Progenitor cell of endocrine pancreas (in vitro differentiated cells): ENCODE measurements at places on chromosomes 6 and 20. TPM values are rescaled to one million over a fixed set of nuclear protein-coding genes. Genes with fewer than 3 reads are reported as not detected.

- H3K27me3 ChIP-seq = no peaks in the 10 kb centered on the region
- no peak for DNase-seq
- H3K36me3 ChIP-seq = peaks cover 2% of the 10 kb centered on the region
- peaks cover 33% of the 10 kb centered on the region for H3K4me1 ChIP-seq
Measured at GRCh38 chr6:16674801-16675392, 86.4 kb downstream of the ATXN1 start.

GRCh38 chr6:161373905-161374451, 100.1 kb upstream of the AGPAT4 start:
- peak; percentile 65 for DNase-seq
- H3K4me1 ChIP-seq = no peaks in the 10 kb centered on the region
- H3K27me3 ChIP-seq = peaks cover 6% of the 10 kb centered on the region
- no peaks in the 10 kb centered on the region for H3K36me3 ChIP-seq
- no peak overlapping the region for H3K4me3 ChIP-seq
- no peak overlapping the region for H3K27ac ChIP-seq

- peaks cover 18% of the 10 kb centered on the region for H3K4me1 ChIP-seq
- no peak for DNase-seq
- H3K36me3 ChIP-seq = peaks cover 5% of the 10 kb centered on the region
- no peak overlapping the region for H3K4me3 ChIP-seq
- H3K27me3 ChIP-seq = no peaks in the 10 kb centered on the region
- H3K27ac ChIP-seq = no peak overlapping the region
Measured at GRCh38 chr6:166987930-166988329, 11.3 kb upstream of the CEP43 start.

GRCh38 chr6:87322304-87323212, at the start of gene SMIM8:
Gene SMIM8 (plus strand): TSS chr6:87322588. CDS start chr6:87337032, 14,444 bp downstream.
- peak within 1 kb of the TSS; percentile 92 for H3K4me3 ChIP-seq
- H3K36me3 ChIP-seq = peaks cover 9% of the 10 kb centered on the region
- peaks cover 4% of the 10 kb centered on the region for H3K4me1 ChIP-seq
- H3K27me3 ChIP-seq = no peaks in the 10 kb centered on the region

DNA sequence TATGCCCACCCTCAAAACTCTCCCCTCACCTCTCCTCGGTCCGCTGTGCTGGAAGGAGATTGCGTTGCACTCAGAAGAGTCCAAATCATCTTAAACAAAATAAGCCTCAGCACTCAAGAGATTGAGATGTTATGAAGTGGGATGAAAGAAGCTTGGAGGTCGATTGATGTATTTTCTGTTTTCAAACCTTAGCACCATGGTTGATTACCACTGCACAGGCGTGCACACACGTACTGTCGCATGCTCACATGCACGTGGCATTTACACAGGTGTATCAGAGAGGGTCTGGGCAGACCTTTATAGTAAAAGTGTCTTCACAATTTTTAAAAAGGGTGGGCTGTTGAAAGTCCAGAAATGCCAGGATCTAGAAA, 612 bp upstream of the AGPAT4 start:
- H3K27ac ChIP-seq = peak overlapping the region; percentile 97
- peaks cover 25% of the 10 kb centered on the region for H3K4me1 ChIP-seq
- no peaks in the 10 kb centered on the region for H3K27me3 ChIP-seq
- peaks cover 7% of the 10 kb centered on the region for H3K36me3 ChIP-seq

MAPK13 gene
- total RNA-seq = 41.2 and 42.9 TPM in 2 replicates

DBNDD2 gene
- 22.0 and 23.2 TPM in 2 replicates for total RNA-seq

DNA sequence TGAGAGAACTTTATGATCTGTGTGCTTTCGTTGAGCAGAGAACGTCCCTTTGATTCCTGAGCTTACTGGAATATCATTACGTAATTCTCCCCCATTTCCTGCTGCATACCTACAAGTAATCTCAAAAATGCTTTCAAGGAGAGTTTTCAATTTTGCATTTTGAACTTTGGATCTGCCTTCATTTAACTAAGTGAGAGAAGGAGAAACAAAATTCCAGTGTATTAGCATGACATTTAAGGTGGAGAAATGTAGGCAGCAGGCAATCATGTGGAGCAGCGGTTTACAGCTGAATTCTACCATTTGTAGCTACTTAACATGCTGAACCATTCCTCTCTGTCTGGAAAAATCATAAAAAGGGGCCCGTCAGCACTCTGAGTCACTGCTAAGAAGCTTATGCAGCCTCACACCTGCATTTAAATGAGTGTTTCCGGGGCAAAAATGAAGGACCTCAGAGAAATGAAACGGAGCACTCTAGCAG, 451.5 kb downstream of the PLCB1 start:
- H3K36me3 ChIP-seq = no peaks in the 10 kb centered on the region
- H3K4me1 ChIP-seq = no peaks in the 10 kb centered on the region
- H3K4me3 ChIP-seq = no peak overlapping the region

GRCh38 chr6:116562614-116563013, 8.7 kb upstream of the RWDD1 start:
- H3K27ac ChIP-seq = peak overlapping the region; percentile 79
- H3K4me1 ChIP-seq = peaks cover 7% of the 10 kb centered on the region
- no peak overlapping the region for H3K4me3 ChIP-seq
- no peak for DNase-seq

HLA-DQA1 gene
- not detected in 2 replicates for total RNA-seq

DNA sequence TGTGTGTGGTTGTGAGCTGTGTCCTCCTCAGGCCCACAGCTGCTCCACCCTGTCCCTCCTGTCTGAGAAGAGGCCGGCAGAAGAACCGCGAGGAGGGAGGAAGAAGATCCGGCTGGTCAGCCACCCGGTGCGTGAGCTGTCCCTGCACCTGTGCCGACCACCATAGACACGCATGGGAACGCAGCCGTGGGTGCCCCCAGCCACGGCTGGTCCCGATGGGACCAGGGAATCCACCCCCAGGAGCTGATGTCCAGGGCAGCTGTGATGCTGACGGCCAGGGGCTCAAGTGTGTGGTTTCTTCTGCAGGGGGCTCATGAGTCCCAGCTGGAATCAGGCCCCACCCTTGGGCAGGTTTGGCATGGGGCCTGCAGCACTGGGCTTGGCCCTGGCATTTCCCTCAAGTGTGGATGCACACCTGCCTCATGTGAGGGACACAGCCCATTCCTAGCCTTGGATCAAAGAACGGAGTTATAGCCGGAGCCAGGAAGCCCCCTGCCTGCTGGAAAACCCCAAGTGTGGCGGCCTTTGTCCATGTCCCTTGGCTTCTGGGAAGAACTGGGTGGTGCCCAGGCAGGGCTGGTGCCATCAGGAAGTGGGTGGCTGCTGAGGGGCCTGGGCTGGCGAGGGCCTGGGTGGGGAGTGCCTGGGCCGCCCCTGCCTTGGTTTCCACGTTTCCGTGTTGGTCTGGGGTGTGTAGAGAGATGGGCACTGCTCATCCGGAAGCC, 4.6 kb upstream of the TNFRSF6B start:
- no peak for DNase-seq
- H3K36me3 ChIP-seq = peaks cover 2% of the 10 kb centered on the region
- peak overlapping the region; percentile 52 for H3K27ac ChIP-seq
- H3K27me3 ChIP-seq = no peaks in the 10 kb centered on the region
- H3K4me3 ChIP-seq = no peak overlapping the region

GRCh38 chr20:24164360-24164759, 175.8 kb upstream of the GGTLC1 start:
- H3K27me3 ChIP-seq = peaks cover 3% of the 10 kb centered on the region
- no peaks in the 10 kb centered on the region for H3K36me3 ChIP-seq
- H3K4me3 ChIP-seq = no peak overlapping the region
- no peak overlapping the region for H3K27ac ChIP-seq
- DNase-seq = no peak
- H3K4me1 ChIP-seq = peaks cover 4% of the 10 kb centered on the region

CCDC170 gene
- total RNA-seq = 0.22 TPM in 1 of 2 replicates, not detected in the other

DNA sequence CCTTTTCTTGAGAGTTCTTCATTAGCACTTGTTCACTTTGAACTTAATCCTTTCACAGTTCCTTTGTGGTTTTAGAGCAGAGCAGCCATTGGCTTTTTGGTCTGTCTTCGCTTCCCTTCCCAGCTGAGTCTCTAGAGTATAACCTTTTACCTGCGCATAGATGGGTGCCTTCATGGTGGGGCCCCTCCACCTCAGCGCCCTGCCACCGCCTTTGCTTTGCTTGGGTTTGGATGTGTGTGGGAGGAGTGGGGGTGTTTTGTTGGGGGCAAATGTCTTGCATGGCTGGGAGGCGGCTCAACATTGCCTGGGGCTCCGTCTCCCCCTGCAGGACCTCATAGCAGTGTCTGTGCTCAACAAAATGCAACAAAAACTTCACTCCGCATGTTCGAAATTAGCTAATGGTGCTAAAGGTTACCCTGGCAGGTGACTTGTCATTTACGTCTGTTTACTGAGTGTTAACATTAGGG, 11.9 kb downstream of the PYGB start:
- H3K4me3 ChIP-seq = no peak overlapping the region
- H3K27me3 ChIP-seq = no peaks in the 10 kb centered on the region
- H3K36me3 ChIP-seq = peaks cover 47% of the 10 kb centered on the region
- no peaks in the 10 kb centered on the region for H3K4me1 ChIP-seq

GRCh38 chr20:62655282-62656196, 13.2 kb downstream of the SLCO4A1 start:
- no peak overlapping the region for H3K27ac ChIP-seq
- peaks cover 8% of the 10 kb centered on the region for H3K4me1 ChIP-seq
- no peaks in the 10 kb centered on the region for H3K36me3 ChIP-seq
- no peak for DNase-seq
- no peak overlapping the region for H3K4me3 ChIP-seq
- H3K27me3 ChIP-seq = no peaks in the 10 kb centered on the region

- no peak overlapping the region for H3K27ac ChIP-seq
- DNase-seq = no peak
- H3K27me3 ChIP-seq = no peaks in the 10 kb centered on the region
- H3K36me3 ChIP-seq = peaks cover 40% of the 10 kb centered on the region
- H3K4me3 ChIP-seq = no peak overlapping the region
Measured at GRCh38 chr6:158418501-158418900, 106.2 kb downstream of the TULP4 start.

GRCh38 chr6:13710552-13711323, 897 bp downstream of the RANBP9 start:
- H3K27me3 ChIP-seq = no peaks in the 10 kb centered on the region
- H3K4me3 ChIP-seq = peak overlapping the region; percentile 87
- peaks cover 4% of the 10 kb centered on the region for H3K36me3 ChIP-seq
- DNase-seq = peak; percentile 45
- peaks cover 31% of the 10 kb centered on the region for H3K4me1 ChIP-seq

GRCh38 chr6:150600010-150600300, 270 bp downstream of the PLEKHG1 start:
- H3K4me3 ChIP-seq = no peak overlapping the region
- peaks cover 16% of the 10 kb centered on the region for H3K4me1 ChIP-seq
- DNase-seq = no peak
- peaks cover 21% of the 10 kb centered on the region for H3K27me3 ChIP-seq
- no peak overlapping the region for H3K27ac ChIP-seq

DNA sequence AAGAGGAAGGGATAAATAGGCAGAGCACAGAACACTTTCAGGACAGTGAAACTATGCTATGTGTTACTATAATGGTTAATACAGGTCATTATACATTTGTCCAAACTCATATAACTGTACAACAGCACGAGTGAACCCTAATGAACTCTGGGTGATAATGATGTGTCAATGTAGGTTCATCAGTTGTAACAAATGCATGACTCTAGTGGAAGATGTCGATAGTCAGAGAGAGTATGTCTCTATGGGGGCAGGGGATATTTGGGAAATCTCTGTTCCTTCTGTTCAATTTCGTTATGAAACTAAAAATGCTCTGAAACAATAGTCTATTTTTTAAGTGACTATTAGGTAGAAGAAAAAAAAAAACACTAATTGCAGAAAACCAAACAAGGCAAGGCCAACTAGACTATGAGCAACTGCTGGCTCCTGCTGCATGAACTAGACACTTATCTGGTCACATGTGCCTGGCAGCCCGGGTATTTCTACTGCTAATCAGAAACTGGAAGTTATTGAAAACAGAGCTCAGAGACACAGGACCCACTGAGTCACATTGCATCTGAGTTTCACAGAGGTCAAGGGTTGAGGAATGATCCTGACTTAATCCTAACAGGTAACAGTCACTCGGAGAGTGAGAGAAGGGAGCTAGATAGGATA, 97.9 kb downstream of the ISM1 start:
- H3K4me3 ChIP-seq = no peak overlapping the region
- peaks cover 9% of the 10 kb centered on the region for H3K27me3 ChIP-seq
- H3K36me3 ChIP-seq = peaks cover 1% of the 10 kb centered on the region
- H3K27ac ChIP-seq = no peak overlapping the region

- H3K27me3 ChIP-seq = no peaks in the 10 kb centered on the region
- peaks cover 8% of the 10 kb centered on the region for H3K36me3 ChIP-seq
- H3K4me3 ChIP-seq = no peak overlapping the region
- no peak for DNase-seq
- H3K27ac ChIP-seq = peak overlapping the region; percentile 12
Measured at GRCh38 chr6:144319211-144319610, 34.1 kb downstream of the UTRN start.

GRCh38 chr20:18031888-18032509, 25.7 kb downstream of the OVOL2 start:
- H3K4me3 ChIP-seq = no peak overlapping the region
- H3K36me3 ChIP-seq = no peaks in the 10 kb centered on the region
- H3K4me1 ChIP-seq = peaks cover 19% of the 10 kb centered on the region
- no peak for DNase-seq
- H3K27ac ChIP-seq = no peak overlapping the region

CNBD2 gene
- 3.6 and 4.0 TPM in 2 replicates for total RNA-seq
